Activated naive CD4-positive, alpha-beta T cell (primary cell): ENCODE measurements at places on chromosomes 1 and 21.

DNA sequence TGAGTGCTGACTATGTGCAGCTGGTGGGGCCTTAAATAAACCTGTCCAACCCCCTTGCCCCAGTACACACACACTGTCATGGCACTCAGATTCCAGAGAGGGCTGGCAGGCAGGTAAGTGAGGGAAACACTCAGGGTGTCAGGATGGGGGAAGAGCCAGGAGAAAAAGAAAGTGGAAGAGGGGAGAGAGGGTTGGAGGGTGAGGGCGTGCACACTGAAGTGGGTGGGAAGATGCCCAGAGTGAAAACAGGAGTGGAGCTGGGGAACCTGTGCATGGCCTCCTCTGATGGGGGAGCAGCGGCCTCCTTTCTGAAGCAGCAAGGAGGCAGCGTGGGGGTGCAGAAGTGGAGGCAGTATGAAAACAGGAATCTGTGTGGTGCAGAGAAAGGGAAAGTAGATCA is 160.6 kb upstream of the JUN start:
- DNase-seq = no peak

DNA sequence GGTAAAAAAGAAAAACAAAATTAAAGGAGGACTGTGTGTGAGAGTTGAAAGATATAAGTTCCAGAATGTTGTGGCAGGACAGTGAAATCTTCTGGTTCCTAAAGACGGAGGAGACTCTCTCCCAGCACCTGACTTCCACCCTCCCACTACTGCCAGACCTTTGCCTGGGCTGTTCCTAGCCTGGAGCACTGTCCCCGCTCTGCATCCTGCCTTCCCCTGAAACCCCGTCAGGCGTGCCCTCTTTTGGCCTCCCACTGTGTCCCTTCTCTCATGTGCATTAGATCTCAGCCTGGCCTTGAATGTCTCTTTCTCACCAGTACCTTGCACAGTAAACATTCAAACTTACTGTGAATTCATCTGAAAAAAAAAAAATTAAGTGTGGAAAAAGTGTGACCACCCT is 74.1 kb downstream of the VPS26C start:
- no peak for DNase-seq

DNA sequence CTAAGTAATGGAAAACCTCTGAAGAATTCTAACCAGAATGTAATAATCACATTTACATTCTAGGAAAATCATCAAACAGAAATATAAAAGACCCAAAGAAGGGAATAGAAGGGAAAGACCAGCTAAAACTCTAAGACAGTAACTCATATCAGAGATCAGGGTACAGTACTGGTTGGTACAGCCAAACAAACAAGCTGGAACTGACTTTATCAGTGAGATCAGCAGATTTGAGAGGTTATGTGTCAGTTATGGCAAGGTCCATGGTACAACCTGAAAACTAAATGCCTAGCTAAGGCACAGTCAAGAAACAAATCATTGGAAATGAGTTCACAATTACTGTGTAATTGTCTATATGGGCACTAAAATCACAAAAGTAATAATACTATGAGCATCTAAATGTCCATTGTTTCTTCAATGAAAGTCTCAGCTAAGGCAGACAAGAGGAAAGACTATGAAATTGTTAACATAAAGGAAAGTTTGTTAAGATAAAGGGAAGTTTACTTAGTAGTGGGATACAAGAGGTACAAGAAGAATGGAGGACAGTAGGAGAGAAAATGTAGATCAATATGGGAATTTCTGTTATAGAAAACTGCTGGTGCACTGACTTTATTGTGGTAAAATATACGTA is 75.8 kb downstream of the TRIM33 start:
- no peak for DNase-seq

DNA sequence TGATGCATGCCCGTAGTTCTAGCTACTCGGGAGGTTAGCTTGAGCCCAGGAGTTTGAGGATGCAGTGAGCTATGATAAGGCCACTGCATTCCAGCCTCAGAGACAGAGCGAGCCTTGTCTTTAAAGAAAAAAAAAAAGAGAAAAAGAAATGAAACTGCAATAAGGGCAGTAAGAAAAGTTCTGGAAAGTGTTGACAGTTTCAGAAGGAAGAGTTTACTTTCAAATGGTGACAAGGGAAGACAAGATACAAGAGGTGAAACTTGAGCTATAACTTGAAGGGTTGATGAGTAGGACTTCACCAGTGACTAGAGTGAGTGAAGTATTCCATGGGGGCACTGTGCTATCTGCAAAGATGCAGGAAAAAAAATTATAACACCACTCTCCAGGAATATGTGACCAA is 125.0 kb downstream of the AKT3 start:
- DNase-seq = no peak
